ENCODE measurements at places on chromosomes 4 and X.

DNA sequence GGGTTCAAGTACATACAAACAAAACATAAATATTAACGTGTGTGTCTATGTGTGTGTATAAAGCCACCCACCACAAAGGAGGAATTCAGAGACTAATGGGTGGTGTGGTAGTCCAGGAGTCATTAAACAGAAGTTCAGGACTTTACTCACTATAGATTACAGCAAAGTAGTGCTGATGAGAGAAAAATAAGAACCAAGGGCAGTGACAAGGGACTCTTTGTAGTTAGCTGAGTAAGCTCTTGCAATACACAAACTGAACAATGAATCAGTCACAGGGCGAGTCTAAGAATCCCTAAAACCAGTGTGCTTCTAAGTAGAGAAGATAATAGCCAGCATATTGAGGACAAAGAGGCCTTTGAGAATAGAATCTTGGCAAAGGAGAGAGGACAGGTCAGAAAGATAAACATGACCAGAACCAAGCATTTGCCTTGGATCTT, 232.4 kb downstream of the PPP3CA start:
- no peak for DNase-seq

DNA sequence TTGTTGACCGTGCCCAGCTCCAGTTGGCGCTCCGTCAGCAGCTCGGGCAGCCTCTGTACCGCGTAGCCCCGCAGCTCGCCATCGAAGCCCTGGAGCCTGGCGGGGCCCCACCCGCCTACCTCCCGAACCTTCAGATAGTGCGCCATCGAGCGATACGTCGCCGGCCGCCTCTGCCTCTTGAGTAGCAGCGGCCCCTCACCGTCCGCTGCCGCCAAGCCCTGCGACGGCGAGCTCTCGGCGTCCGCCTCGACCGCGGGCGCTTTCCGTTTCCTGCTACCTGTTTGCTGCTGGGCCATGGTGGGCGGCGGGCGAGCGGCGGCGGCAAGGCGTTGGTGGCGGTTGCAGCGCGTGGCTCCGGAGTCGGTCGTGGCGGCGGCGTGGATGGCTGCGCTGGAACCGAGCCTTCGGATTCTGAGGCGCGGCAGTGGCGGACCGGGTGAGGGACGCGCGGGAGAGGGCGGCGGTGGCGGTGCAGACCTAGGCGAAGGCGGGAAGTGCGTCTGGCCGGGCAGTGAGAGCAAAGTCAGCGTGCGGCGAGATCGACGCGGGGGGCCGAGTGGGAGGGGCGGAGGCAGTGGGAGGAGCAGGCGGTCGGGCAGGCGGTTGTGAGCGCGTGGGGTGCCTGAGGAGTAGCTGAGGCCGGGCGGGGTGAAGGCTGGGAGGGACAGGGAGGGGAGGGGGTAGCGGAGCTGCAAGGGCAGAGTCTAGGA, at the start of gene DCAF12L1:
TSS of gene DCAF12L1 (minus strand) at position 502 of the 710 bp plus-strand sequence. CDS start at position 296, 206 bp downstream.
- no peak for DNase-seq

- no peak for DNase-seq
These were observed 54.1 kb downstream of the CCNI start for GRCh38 chr4:77021614-77022089.

- no peak for DNase-seq
These were observed 39.9 kb upstream of the CYP4V2 start for GRCh38 chr4:186151499-186151898.

DNA sequence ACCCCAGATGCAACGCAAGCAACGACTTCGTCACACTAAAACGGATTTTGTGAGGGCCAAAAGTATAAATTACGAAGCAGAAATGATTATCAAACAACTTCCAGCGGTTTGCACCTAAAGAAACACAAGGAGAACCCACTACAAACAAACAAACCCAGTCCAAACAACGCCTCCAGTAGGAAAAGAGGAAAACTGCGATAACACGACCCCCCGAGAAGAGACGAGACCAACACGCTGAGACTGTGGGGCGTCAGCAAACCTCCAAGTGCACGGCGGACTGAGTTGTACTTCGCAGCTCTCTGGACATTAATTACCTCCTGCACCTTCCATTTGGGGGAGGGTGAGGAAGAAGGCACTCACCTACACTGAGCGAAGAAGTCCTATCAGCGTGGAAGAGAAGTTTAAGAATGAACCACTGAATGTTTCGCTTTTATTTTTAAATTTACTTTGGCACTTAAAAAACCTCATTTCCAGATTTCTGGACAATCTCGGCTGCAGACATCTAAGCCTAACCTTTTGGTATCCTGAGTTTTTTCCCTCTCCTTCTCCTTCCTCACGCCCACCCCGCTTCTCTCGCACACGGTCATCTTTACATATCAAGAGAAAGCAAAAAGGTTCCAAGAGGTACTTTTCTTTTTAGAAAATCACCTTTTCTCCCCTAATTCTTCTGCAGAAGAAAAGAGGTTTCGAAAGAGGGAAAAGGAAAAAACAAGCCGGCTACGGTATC, at the start of gene MAB21L2:
TSS of gene MAB21L2 (plus strand) at position 6 of the 727 bp plus-strand sequence. CDS start 879 bp downstream, outside the sequence.
- DNase-seq: no peak

DNA sequence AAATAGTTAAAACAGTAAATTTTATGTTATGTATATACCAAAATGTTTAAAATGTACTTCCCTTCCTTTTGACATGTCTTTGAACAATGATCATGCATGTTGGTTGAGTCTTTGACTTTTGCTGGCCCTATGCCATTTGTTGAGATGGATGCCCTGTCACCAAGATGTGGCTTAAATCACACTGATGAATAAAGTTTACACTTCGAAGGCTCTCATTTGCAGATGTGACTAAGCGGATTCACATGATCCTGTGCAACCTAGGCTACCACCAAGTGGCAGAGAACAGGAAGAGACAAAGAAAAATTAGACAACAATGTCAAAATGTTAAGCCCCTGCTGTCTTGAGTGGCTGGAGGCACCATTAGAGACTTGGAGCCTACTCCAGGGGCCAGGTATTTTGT, 139.9 kb downstream of the RAB28 start:
- no peak for DNase-seq

- no peak for DNase-seq
These were observed 21.3 kb upstream of the WDR44 start for GRCh38 chrX:118324588-118324987.

DNA sequence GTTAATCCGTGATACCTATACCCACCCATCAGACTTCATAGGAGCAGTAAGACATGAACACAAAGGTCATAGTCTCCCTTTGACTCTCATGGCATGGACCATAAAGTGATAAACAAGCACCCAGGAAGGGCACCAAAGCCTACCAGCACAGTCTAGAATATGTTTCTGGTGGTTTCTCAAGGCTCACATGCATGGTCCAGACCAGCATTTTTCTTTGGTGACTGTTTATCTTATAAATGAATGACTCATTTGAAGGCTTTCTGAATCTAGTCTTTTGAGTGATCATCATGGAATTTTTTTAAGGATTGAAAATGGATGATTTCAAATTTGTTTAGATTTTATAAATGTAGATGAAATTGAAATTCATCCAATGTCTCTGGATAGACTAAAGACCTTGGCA, 32.0 kb upstream of the AMELX start:
- no peak for DNase-seq
